ENCODE measurements at places on chromosomes 6 and 20.

- DNase-seq = no peak
Observed at GRCh38 chr6:87241304-87241703, 81.1 kb upstream of the SMIM8 start.

GRCh38 chr6:130778946-130779657, 48.1 kb upstream of the SMLR1 start:
- DNase-seq = peak; percentile 84

- DNase-seq = no peak
Observed at GRCh38 chr6:2737885-2738284, 12.8 kb downstream of the MYLK4 start.

- DNase-seq = no peak
Observed at GRCh38 chr20:33415948-33416347, 14.6 kb upstream of the CDK5RAP1 start.

GRCh38 chr6:41451515-41452163, 94.5 kb upstream of the FOXP4 start:
- DNase-seq = peak; percentile 67

GRCh38 chr6:100229512-100229911, 235.2 kb downstream of the SIM1 start:
- no peak for DNase-seq

DNA sequence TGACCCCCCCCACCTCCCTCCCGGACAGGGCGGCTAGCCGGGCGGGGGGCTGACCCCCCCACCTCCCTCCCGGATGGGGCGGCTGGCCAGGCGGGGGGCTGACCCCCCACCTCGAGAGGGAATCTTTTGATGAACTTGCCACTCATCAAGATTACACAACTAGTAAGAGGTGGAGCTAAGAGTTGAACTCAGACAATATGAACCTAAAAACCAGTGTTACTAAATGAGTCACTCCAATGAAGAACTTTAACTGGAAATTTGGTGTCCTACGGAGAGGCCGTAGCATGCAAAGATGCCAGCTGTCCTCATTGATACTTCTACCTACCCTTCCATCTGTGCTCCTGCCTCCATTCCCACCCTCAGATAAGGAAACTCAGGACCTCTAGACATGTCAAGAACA, 42.8 kb downstream of the PFDN4 start:
- DNase-seq = no peak

GRCh38 chr6:111080698-111081097, 6.6 kb upstream of the SLC16A10 start:
- DNase-seq = no peak

DNA sequence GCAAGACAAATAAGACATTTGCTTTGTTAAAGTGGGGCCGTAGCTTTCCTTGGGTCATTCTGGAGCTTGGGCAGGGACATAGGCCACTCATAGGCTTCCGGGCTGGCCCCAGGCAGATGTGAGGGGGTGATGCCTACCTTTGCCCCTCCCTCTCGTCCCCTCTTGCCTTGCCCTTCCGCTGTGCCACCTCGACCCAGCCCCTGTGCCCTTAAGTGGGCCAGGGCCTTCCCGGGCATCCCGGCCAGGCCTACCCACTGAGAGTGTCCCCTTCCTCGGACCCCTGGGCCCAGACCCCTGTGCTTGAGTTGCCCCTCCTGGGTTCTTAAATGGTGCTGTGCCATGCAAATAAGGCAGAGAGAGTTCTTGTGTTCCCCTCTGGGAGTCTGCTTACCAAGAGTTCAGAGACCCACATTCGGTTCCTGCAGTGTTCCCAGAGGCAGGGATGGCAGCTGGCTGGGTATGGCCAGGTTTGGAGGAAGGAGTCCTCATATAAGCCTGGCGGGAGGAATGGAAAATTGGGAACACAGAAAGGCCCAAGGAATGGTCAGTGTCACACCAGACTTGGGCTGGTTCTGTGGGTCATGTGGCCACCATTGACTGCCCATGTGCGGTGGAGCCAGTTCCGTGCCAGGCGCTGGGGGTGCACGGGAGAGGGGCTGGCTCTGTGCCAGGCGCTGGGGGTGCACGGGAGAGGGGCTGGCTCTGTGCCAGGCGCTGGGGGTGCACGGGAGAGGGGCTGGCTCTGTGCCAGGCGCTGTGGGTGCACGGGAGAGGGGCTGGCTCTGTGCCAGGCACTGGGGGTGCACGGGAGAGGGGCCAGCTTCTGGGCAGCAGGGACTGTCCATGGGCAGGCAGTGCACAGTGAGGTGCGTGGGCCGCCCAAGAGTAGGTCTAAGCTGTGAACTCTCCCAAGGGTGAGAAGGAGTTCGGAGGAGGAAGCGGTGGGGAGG, 173.5 kb upstream of the SNX9 start:
- no peak for DNase-seq

- DNase-seq = no peak
Observed at GRCh38 chr6:42787063-42787472, 5.2 kb downstream of the BICRAL start.

GRCh38 chr6:74585753-74586152, 620.1 kb downstream of the COL12A1 start:
- peak; percentile 81 for DNase-seq

DNA sequence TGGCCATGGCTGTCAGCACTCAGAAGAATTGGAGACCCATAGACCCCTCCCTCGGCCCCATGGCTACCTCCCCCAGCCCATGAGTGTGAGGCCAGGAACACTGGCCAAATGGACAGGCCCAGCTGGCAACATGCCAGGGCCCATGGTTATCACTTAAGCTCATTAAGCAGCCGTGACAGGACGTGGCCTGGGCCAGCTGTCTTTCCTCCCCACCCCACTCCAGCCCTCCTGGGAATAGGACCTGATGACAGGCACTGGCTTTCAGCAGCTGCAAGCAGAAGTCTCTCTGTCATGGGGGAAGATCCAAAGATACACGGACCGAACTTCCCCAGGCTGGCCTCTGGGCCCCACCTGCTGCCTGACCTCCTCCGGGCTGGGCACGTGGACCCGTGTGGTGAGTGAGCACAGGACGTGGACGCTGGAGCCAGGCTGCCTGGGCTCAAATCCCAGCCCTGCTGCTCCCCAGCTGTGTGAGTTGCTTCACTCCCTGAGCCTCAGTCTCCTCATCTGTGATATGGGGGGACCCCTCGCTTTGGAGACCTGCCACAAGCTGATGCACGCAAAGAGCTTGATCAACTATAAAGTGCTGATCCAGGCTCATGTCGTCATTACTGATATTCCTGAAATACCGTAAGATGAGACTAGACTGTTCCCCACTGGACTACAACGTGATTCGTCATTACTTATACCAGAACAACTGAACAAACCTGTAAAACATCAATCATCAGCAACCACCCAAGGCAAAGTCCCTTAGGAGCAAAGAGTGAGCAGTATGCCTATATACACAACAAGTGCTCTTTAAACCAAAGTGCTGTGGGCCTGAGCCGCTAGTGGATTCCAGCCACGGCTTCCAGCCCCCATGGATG, 22.0 kb upstream of the VSTM2L start:
- DNase-seq = peak; percentile 15

GRCh38 chr6:140623498-140623897, 1249.0 kb upstream of the CITED2 start:
- DNase-seq = peak; percentile 97

DNA sequence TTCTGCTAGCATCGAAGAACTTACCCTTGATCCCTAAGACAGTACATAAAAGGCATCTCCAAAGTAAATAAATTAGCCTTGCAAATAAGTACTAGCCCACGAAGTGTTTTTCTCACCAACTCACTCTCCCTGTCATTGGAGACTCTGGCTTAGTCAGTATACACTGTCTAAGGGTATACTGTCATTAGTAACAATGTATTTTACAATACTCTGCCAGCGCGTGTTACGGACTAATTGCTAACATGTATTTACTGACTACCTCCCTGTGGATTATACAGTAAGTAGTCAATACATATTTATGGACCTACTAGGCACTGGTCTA, 72.1 kb downstream of the NFATC2 start:
- no peak for DNase-seq

GRCh38 chr6:100217225-100218012, 223.4 kb upstream of the MCHR2 start:
- peak; percentile 86 for DNase-seq

GRCh38 chr6:43868467-43868866, 98.5 kb downstream of the VEGFA start:
- no peak for DNase-seq

DNA sequence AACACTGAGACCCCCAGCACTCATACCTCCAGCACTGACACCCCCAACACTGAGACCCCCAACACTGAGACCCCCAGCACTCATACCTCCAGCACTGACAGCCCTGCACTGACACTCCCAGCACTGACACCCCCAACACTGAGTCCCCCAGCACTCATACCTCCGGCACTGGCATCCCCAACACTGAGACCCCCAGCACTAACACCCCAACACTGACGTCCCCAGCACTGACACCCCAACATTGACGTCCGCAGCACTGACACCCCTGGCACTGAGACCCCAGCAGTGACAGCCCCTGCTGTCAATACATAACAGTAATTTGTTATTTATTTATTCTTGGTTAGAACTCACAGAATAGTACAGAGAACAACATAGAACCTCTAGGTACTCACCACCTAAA, 58.0 kb downstream of the ERMARD start:
- no peak for DNase-seq

DNA sequence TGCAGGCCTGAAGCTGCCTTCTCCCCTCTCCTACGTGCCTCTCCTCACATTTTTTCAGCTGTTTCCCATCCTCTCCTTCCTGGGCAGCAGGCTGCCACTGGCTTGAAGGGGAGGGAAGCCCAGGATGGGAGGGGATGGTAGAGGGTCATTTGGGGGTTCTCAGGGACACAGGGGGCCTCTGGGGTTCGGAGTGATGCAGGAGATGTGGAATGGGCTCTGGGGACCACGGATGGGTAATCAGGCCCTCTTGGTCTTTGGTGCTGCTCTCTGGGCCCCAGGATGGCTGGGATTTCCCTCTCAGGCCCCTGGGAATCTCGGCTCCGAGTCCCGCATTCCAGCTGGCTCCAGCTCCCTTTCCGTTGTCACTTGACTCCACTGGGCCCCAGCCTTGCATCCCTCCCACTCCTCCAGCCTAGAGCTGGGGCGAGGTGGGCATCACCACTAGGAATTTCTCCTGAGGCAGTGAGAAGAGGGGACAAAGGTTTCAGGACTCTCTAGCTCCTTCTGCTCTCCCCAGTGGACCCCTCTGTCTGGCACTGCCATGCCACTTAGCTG, 2.0 kb upstream of the DDR1 start:
- no peak for DNase-seq

DNA sequence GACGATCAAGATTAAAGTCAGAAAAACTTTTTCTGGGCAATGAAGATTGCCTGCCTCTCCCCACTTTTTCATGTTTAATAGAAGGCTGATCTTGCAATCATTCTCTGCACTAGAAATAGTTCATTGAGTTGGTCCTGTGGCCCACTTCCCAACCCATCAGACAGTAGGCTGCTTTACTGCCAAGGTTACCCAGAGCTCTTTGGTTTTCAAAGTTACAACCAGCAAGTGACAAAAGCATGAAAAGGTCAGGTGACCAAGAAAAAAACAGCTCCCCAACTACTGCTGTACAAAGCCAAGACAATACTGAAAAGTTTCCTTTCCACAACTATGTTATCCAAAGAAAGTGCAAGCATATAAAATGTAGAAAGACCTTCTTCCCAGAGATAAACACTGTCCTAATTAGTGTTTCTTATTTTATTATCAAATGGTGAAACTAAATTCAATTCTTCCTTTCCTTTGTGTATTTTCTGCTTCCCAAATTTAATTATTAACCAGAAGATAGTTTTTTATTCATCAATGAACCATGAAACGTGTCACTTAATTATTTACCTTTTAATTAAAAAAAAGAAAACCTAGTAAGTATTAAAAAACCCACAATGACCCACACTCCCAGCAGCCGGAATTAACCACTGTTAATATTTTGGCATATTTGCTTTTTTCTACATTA, 16.6 kb downstream of the DNAAF9 start:
- DNase-seq = no peak

DNA sequence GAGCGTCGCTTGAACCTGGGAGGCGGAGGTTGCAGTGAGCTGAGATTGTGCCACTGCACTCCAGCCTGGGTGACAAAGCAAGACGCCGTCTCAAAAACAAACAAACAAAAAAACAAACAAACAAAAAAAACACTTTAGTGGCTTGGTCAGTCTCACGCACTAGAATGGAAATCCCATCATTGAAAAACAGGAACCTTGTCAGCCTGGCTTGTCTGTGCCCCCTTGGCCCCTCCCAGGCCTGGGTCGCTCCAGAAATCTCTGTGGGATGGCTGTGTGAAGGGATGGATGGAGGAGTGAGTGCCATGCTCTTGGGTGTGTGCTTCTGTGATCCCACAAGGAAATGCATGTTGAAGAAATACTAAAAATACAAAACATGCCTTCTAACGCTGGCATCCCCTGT, 20.9 kb upstream of the NAA20 start:
- no peak for DNase-seq

GRCh38 chr6:150910561-150910960, 45.1 kb downstream of the MTHFD1L start:
- DNase-seq = no peak

GRCh38 chr6:2194643-2195042, 50.8 kb downstream of the GMDS start:
- DNase-seq = no peak

GRCh38 chr6:143952060-143952778, 55.8 kb downstream of the PLAGL1 start:
- no peak for DNase-seq

GRCh38 chr6:113315165-113315564, 542.0 kb upstream of the MARCKS start:
- peak; percentile 78 for DNase-seq

- no peak for DNase-seq
Observed at GRCh38 chr6:135230711-135231468, 49.8 kb downstream of the MYB start.

GRCh38 chr6:109009962-109010704, 84.5 kb downstream of the SESN1 start:
- no peak for DNase-seq

- no peak for DNase-seq
Observed at GRCh38 chr6:129744880-129745237, 34.9 kb upstream of the ARHGAP18 start.

GRCh38 chr6:36358226-36358915, 21.7 kb upstream of the BNIP5 start:
- DNase-seq = peak; percentile 60

GRCh38 chr6:128882991-128883611, at the start of gene LAMA2:
TSS of gene LAMA2 (plus strand) at chr6:128883138. CDS start at chr6:128883246, 108 bp downstream.
- peak; percentile 72 for DNase-seq

DNA sequence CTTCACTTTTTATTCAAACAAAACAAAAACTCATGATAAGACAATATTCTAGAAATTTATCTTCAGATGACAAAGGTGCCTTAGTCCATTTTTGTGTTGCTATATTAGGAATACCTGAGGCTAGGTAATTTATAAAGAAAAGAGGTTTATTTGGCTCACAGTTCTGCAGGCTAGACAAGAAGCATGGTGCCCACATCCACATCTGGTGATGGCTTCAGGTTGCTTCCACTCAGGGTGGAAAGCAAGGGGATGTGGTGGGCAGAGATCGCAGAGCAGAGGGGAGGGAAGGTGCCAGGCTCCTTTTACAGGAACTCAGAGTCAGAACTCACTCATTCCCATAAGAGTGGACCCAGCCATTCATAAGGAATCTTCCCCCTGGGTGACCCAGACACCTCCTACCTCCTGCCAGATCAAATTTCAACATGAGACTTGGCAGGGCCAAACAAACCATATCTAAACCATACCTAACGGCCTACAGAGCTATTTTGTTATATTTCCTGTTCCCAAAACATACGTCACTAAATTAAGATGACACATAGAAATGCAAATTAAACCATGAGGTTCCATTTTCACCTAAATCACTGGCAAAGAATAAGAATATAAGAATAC, 26.4 kb downstream of the ABHD12 start:
- no peak for DNase-seq

- DNase-seq = no peak
Observed at GRCh38 chr20:59672576-59672975, 68.2 kb downstream of the PHACTR3 start.
